ENCODE measurements at places on chromosomes 11 and 22. TPM values are rescaled to one million over a fixed set of nuclear protein-coding genes. Genes with fewer than 3 reads are reported as not detected.
A peak's percentile ranks its signal among the peaks of the same experiment; 100 is the strongest.

DNA sequence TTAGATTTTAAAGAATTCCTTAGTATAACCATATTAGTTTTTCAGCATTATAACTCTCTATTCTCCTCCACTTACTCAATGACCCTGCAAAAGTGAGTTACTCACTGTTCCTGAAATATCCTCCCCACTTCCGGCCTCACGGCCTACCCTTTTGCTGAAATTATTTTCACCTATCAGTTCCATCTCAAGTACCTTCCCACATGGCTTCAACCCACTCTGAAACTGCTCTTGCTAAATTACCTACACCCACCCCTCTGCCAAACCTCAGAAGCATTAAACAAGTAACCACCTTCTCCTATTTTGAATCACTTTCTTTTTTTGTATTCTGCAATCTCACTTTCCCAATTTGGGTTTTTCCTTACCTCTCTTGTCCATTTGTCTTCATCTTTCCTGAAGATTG lies 37.7 kb downstream of the OR5P2 start:
- no peaks in the 10 kb centered on the region for H3K4me1 ChIP-seq
- no peaks in the 10 kb centered on the region for H3K36me3 ChIP-seq
- no peak overlapping the region for H3K27ac ChIP-seq
- DNase-seq = no peak
- no peak overlapping the region for H3K4me3 ChIP-seq

DNA sequence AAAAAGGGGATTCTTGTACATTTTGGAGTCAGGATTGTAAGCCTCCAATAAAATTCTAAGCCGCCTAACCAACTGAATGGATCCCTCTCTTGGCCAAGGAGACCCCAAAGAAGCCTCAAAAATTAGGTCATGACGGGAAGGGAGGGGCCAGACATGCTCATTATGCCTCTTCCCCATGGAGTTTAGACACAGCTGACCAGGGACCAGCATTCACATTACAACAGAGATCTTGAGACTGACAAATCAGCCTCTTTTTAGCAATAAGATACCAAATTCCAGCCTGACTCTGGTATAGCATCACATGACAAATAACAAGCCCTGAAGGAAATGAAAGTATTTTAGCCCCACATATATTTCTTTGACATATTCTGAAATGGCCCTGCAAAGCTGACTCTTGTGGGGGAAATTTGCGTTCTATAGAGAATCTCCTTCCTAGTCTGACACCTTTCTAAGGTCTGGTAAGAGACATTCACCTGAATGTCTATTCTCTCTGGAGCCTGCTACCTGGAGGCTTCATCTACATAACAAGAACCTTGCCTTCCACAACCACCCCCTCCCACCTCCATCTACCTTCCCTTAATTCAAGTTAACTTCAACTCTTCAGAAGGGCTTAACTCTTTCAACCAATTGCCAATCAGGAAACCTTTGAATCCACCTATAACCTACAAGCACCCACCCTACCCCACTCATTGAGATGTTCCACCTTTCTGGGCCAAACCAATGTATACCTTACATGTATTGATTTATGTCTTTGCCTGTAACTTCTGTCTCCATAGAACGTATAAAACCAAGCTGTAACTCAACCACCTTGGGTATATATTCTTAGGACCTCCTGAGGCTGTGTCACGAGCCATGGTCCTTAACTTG lies 10.3 kb downstream of the GAL start:
- DNase-seq = no peak
- no peaks in the 10 kb centered on the region for H3K27me3 ChIP-seq
- H3K27ac ChIP-seq = no peak overlapping the region
- H3K4me1 ChIP-seq = peaks cover 17% of the 10 kb centered on the region
- H3K36me3 ChIP-seq = no peaks in the 10 kb centered on the region
- no peak overlapping the region for H3K4me3 ChIP-seq

DNA sequence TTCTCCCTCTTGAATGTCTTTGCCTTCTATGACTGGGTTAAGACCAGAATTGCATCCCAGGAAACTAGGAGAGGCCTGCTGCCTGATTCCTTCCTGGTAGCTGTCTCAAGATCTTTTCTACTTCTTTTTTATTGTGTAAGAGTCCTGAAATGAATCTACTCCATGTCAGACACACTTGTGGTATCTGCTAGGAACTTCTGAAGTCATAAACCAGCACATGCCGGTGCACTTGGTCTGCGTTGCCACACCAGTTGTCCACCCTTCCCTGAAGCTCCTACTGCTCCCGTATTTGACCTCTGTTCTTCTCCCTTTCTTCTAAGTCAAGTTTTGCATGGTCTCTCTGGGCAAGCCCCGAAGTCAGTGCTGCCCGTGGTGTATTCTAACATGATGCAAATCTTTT lies 644.2 kb downstream of the ETS1 start:
- no peak overlapping the region for H3K27ac ChIP-seq
- no peak for DNase-seq
- H3K36me3 ChIP-seq = no peaks in the 10 kb centered on the region
- no peak overlapping the region for H3K4me3 ChIP-seq
- no peaks in the 10 kb centered on the region for H3K27me3 ChIP-seq

DNA sequence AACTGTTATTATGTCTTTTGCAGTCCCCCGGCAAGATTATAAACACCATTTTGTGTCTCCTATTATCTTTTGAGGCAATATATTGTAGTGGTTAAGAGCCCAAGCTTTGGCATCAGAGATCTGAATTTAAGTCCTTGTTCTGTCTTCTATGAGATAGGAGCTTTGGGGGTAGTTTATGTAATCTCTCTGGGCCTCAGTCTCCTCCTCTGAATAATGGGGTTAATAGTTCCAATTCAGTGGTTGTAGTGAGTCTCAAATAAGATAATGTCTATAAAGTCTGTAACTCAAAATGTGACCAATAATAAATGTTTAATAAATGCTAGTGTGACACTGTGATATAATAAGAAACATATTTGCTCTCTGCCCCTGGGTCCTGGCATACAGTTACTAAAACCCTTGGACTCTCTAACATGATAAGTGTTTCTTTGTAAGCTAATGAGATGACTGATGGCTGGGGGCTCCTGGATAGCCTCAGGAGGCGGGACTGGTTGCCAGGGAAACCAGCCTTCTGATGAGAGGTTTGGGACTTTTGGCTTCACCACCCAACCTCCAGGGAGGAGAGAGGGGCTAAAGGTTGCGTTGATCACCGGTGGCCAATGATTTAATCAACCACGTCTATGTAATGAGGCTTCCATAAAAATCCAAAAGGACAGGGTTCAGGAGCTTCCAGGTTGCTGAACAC lies 183.4 kb upstream of the MTMR2 start:
- H3K4me3 ChIP-seq = no peak overlapping the region
- H3K36me3 ChIP-seq = no peaks in the 10 kb centered on the region
- H3K27me3 ChIP-seq = no peaks in the 10 kb centered on the region
- peaks cover 32% of the 10 kb centered on the region for H3K4me1 ChIP-seq
- no peak overlapping the region for H3K27ac ChIP-seq

- H3K4me3 ChIP-seq = no peak overlapping the region
- H3K27ac ChIP-seq = no peak overlapping the region
- no peaks in the 10 kb centered on the region for H3K27me3 ChIP-seq
- H3K4me1 ChIP-seq = no peaks in the 10 kb centered on the region
- no peak for DNase-seq
- no peaks in the 10 kb centered on the region for H3K36me3 ChIP-seq
Measured at GRCh38 chr11:77506857-77507256, 33.0 kb upstream of the PAK1 start.

- H3K27ac ChIP-seq = no peak overlapping the region
- no peaks in the 10 kb centered on the region for H3K4me1 ChIP-seq
- no peaks in the 10 kb centered on the region for H3K36me3 ChIP-seq
- no peak overlapping the region for H3K4me3 ChIP-seq
- no peaks in the 10 kb centered on the region for H3K27me3 ChIP-seq
Measured at GRCh38 chr11:8252388-8252787, 11.3 kb downstream of the LMO1 start.

- no peaks in the 10 kb centered on the region for H3K4me1 ChIP-seq
- H3K36me3 ChIP-seq = no peaks in the 10 kb centered on the region
- no peak overlapping the region for H3K27ac ChIP-seq
- DNase-seq = no peak
Measured at GRCh38 chr11:94581926-94582325, 14.8 kb downstream of the PIWIL4 start.

GRCh38 chr22:27556371-27556770 lies 245.2 kb downstream of the MN1 start:
- no peak overlapping the region for H3K27ac ChIP-seq
- H3K4me1 ChIP-seq = no peaks in the 10 kb centered on the region
- H3K36me3 ChIP-seq = no peaks in the 10 kb centered on the region

DNA sequence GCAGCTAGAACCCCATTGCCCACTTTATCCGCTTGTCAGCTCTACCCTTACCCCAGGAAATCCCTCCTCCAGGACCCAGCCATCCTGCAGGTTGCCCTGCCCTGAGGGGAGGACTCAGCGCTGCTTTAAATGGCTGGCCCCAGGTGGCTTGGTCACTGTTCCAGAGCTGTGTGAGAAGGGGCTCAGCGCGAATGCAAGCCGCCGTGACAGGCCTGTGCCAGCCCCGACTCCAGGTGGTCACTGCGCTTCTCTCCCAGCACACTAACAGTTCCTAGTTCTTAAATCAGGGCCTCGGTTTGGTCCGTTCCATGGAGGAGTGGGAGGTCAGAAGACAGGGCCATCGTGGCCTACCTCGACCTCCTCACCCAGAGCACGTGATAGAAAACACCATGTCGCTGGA lies 65.7 kb upstream of the TBCEL start:
- no peak overlapping the region for H3K4me3 ChIP-seq
- no peaks in the 10 kb centered on the region for H3K27me3 ChIP-seq
- no peak for DNase-seq
- peaks cover 14% of the 10 kb centered on the region for H3K4me1 ChIP-seq

DNA sequence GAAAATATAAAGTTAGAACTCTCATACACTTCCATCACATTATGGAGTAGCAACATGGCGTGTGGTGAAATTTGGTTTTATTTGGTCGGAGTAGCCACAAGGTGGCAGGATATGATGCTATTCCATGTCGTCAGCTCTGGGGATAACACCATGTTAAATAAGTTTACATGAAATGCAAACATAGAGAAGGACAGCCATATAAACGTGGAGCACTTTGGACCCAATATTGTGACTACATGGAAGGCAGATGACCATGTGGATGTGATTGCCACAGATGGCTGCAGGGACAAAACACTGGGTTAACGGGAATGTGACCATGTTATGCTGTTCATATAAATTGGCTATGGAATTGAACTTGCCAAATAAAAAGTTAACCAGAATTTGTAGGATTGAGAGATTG lies 21.0 kb downstream of the OR5M11 start:
- no peak for DNase-seq
- H3K27ac ChIP-seq = no peak overlapping the region
- H3K4me1 ChIP-seq = no peaks in the 10 kb centered on the region

GRCh38 chr11:64879244-64879900 lies 951 bp upstream of the EHD1 start:
- no peaks in the 10 kb centered on the region for H3K27me3 ChIP-seq
- H3K4me1 ChIP-seq = peaks cover 54% of the 10 kb centered on the region
- H3K4me3 ChIP-seq = peak overlapping the region; percentile 77
- H3K27ac ChIP-seq = peak overlapping the region; percentile 86
- peaks cover 14% of the 10 kb centered on the region for H3K36me3 ChIP-seq

- no peak for DNase-seq
- H3K36me3 ChIP-seq = peaks cover 18% of the 10 kb centered on the region
- H3K4me3 ChIP-seq = no peak overlapping the region
- H3K27ac ChIP-seq = no peak overlapping the region
- no peaks in the 10 kb centered on the region for H3K4me1 ChIP-seq
- no peaks in the 10 kb centered on the region for H3K27me3 ChIP-seq
Measured at GRCh38 chr11:19173964-19174638, 27.7 kb downstream of the CSRP3 start.

- peak; percentile 85 for DNase-seq
- no peaks in the 10 kb centered on the region for H3K36me3 ChIP-seq
- H3K4me3 ChIP-seq = no peak overlapping the region
Measured at GRCh38 chr11:73661035-73661628, 14.8 kb downstream of the PLEKHB1 start.

GRCh38 chr11:66045177-66045639 lies 3.8 kb downstream of the GAL3ST3 start:
- no peak overlapping the region for H3K27ac ChIP-seq
- peak; percentile 82 for DNase-seq
- H3K4me1 ChIP-seq = peaks cover 13% of the 10 kb centered on the region
- no peak overlapping the region for H3K4me3 ChIP-seq

DNA sequence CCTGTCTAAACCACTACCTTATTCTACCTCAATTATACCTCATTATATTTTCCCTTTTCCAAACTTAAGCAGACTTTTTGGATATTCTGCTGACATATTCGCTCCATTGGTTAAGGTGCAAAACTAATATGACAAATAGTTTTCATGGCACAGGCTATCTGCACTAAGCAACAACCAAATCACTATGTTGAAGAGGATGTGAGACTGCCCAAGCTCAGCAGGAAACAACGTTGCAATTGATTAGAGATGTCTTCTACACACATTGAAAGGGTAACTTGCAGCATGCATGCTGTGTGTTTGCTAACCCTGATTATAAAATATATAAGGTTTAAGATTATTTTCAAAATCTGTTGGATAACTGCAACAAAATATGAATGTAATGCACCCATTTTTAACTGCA lies 61.6 kb downstream of the STK33 start:
- no peak overlapping the region for H3K4me3 ChIP-seq
- no peaks in the 10 kb centered on the region for H3K4me1 ChIP-seq
- DNase-seq = no peak
- H3K27ac ChIP-seq = no peak overlapping the region
- no peaks in the 10 kb centered on the region for H3K27me3 ChIP-seq
- H3K36me3 ChIP-seq = no peaks in the 10 kb centered on the region

SLC1A2 gene
- not detected for total RNA-seq

TSPAN32 gene
- total RNA-seq = 7.4 TPM

OR10A2 gene
- total RNA-seq = not detected

OR51I1 gene
- not detected for total RNA-seq

SLC29A2 gene
- total RNA-seq = 8.5 TPM

KRTAP5-8 gene
- total RNA-seq = not detected

MAP6 gene
- total RNA-seq = 0.07 TPM

TEAD1 gene
- total RNA-seq = 0.89 TPM

OR51Q1 gene
- total RNA-seq = not detected

C11orf52 gene
- not detected for total RNA-seq

SLCO2B1 gene
- 0.98 TPM for total RNA-seq

BIK gene
- 4.0 TPM for total RNA-seq

MYOD1 gene
- total RNA-seq = not detected
